ENCODE measurements at places on chromosomes 6 and 20.

DNA sequence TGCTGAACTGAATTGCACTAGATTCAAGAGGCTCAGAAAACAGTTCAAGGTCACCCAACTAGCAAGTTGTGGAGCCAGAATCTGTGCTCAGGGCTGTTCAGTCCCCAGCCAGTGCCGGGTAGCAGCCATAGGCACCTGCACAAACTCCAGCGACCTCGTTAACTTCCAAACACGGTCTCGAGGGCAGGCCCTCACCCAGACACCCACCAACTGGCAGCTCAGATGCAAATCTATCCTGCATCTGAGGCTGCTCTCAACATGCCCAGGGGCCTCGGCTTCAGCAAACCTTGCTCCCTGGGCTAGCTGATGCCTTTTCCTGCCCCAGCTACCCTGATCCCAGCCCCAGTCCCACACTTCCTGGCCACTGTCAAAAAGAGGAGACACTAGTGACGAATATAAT, 3.7 kb downstream of the JPH2 start:
- H3K4me1 ChIP-seq, result peaks cover 2% of the 10 kb centered on the region
- no peak for DNase-seq
- no peak overlapping the region for H3K27ac ChIP-seq
- H3K4me3 ChIP-seq, result peak overlapping the region; percentile 44
- H3K27me3 ChIP-seq, result no peaks in the 10 kb centered on the region
- no peaks in the 10 kb centered on the region for H3K36me3 ChIP-seq

GRCh38 chr20:46112430-46113112, 5.5 kb upstream of the CD40 start:
- H3K4me3 ChIP-seq, result no peak overlapping the region
- peaks cover 2% of the 10 kb centered on the region for H3K4me1 ChIP-seq
- H3K27ac ChIP-seq, result no peak overlapping the region
- no peaks in the 10 kb centered on the region for H3K27me3 ChIP-seq
- H3K36me3 ChIP-seq, result no peaks in the 10 kb centered on the region
- no peak for DNase-seq

- peak overlapping the region; percentile 70 for H3K27ac ChIP-seq
- peak overlapping the region; percentile 63 for H3K4me3 ChIP-seq
- H3K27me3 ChIP-seq, result no peaks in the 10 kb centered on the region
- peak; percentile 15 for DNase-seq
These were observed 609 bp downstream of the OGFRL1 start for GRCh38 chr6:71289039-71289801.

- no peaks in the 10 kb centered on the region for H3K36me3 ChIP-seq
- DNase-seq, result no peak
- H3K27me3 ChIP-seq, result no peaks in the 10 kb centered on the region
- no peak overlapping the region for H3K4me3 ChIP-seq
- no peaks in the 10 kb centered on the region for H3K4me1 ChIP-seq
These were observed 28.2 kb downstream of the SUN5 start for GRCh38 chr20:32975698-32976674.

GRCh38 chr6:138647006-138647405, 126.6 kb upstream of the CCDC28A start:
- DNase-seq, result no peak
- H3K27ac ChIP-seq, result no peak overlapping the region

- no peak overlapping the region for H3K27ac ChIP-seq
- H3K4me1 ChIP-seq, result peaks cover 11% of the 10 kb centered on the region
- no peak for DNase-seq
- no peak overlapping the region for H3K4me3 ChIP-seq
- H3K27me3 ChIP-seq, result no peaks in the 10 kb centered on the region
These were observed 610.2 kb upstream of the NOX3 start for GRCh38 chr6:156065849-156066248.

GRCh38 chr6:1381481-1382330, 7.7 kb upstream of the FOXF2 start:
- peak overlapping the region; percentile 24 for H3K4me3 ChIP-seq
- no peak for DNase-seq
- H3K36me3 ChIP-seq, result no peaks in the 10 kb centered on the region
- peaks cover 3% of the 10 kb centered on the region for H3K4me1 ChIP-seq
- no peak overlapping the region for H3K27ac ChIP-seq

Data from ovary (tissue), 10 donors.